Thyroid gland (tissue), 4 donors: ENCODE measurements at places on chromosomes 1 and 21.

GRCh38 chr21:22903851-22904250, 1905.6 kb downstream of the NCAM2 start:
- DNase-seq: no peak

DNA sequence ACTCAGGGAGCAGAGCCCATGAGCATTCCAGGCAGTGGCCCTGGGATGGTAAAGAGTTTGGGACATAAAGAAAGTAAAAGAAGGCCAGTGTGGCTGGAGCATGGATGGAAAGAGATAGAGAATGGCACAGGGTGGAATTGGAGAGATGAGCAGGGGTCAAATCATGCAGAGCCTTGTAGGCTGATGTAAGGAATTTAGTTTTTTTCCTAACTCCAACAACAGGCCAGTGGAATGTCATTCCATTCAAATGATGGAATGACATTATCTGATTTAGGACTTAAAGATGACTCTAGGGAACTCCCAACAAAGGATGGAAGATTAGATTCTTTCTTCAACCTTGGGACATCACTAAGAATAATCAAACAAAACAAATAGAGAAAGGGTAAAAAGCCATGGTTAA, 12.8 kb upstream of the S100A2 start:
- DNase-seq: no peak

DNA sequence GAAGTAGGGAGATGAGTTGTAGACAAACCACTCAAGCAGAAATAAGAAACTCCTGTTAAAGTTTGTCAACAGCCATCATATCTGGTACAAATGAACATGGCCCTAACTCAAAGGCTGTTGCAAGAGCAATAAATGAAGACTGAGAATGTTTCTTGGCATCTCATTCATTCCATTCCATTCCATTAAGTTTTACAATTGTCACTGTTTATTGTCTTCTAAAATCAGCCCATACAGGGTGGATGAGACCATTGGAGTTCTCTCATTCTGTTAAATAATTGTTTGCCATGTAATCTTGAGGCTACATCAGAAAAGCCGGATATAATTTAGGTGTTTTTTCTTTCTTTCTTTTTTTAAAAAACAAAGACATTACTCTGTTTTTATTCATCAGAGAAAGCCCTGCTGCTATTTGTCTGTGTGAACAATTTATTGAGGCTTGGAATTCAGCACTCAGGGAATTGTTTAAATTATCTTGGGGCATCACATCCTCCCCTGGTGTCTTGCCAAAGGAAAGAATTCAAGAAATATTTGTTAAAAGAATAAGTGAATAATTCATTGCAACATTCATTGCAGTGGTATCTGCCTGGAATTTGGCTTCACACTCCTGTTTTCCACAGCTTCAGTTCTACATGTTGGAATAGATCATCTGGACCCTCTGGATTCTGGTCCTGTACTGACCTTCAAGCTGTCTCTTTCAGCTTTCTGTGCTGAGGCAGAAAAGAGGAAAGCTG, 604.5 kb downstream of the PLPP3 start:
- DNase-seq: no peak

GRCh38 chr1:119410961-119411360, 4.0 kb upstream of the HSD3B2 start:
- no peak for DNase-seq

GRCh38 chr1:38608202-38608864, 251.2 kb downstream of the RRAGC start:
- DNase-seq: peak; percentile 11

- DNase-seq: no peak
These were observed 228.4 kb upstream of the DMRTA2 start for GRCh38 chr1:50651476-50652263.

- no peak for DNase-seq
These were observed 13.0 kb downstream of the RCC1 start for GRCh38 chr1:28518745-28519341.

- no peak for DNase-seq
These were observed 37.1 kb downstream of the CCN1 start for GRCh38 chr1:85617633-85618100.

GRCh38 chr1:41862384-41863221, 56.1 kb downstream of the HIVEP3 start:
- no peak for DNase-seq

GRCh38 chr1:11456965-11457364, 22.0 kb upstream of the DISP3 start:
- no peak for DNase-seq

GRCh38 chr1:154155251-154155650, 378 bp upstream of the NUP210L start:
- DNase-seq: peak; percentile 56

DNA sequence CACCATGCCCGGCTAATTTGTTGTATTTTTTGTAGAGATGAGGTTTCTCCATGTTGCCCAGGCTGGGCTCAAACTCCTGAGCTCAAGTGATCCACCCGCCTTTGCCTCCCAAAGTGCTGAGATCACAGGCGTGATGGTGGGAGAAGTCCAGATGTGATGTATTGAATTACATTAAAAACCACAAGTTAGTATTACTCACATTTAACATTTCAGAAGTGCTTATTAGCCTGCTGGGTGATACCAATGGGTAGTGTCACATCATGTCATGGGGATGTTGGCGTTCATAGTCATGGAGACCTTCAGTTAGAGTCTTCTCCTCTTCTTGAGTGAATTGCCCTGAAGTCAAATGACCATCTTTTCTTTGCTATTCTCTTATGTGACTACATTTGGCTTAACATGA, 63.6 kb upstream of the VAMP3 start:
- no peak for DNase-seq

- no peak for DNase-seq
These were observed 12.2 kb upstream of the AXDND1 start for GRCh38 chr1:179353546-179353945.

DNA sequence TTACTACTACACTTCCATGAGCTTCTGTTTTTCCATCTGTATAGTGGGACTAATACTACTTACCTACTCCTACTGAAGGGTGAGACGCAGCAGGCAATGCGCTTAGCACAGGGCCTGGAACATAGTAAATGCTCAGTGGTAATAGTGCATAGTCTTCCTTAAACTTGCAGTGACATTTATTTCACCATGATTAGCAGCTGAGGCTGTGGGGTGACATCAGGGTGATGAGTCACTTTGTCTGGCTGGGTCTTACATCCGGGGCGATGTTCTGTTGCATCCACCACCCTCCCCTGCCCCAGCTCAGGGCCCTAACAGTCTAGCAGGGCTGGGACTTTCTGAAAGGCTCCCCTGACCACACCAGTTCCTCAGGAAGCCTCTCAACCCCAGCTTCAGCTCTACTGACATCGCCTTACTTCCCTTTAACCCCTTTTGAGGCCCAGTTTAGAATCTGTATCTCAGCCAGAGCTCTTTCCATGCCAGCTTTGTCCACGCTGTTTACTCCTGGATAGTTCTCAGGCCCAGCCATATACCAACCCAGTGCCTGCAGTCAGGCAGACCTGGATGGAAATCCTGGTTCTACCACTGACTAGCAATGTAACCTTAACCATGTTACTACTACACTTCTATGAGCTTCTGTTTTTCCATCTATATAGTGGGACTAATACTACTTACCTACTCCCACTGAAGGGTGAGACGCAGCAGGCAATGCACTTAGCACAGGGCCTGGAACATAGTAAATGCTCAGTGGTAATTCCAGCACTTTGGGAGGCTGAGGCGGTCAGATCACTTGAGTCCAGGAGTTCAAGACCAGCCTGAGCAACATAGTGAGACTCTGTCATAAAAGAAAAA, 66.3 kb downstream of the CD58 start:
- peak; percentile 26 for DNase-seq

GRCh38 chr1:193694741-193695140, 508.3 kb upstream of the B3GALT2 start:
- no peak for DNase-seq

- DNase-seq: no peak
These were observed 1.4 kb upstream of the PAFAH2 start for GRCh38 chr1:25999041-25999800.

DNA sequence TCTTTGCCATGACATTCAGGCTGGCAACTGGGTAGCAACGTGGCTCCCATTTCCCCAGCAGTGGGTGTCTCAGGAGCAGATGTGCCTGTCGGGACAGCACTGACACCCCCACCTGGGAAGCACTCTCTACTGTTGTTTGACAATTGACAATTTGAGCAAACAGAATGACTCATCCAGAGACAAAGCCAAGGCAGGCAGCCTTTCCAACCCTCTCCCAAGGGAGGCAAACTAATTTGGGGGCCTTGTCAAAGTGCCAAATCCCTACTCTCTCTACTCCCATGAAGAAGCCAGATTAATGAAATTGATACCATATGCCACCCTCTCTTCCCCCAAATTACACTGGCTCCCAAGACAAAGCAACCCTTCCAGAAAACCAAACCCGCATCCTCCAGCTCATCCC, 65.6 kb downstream of the GRIK3 start:
- DNase-seq: no peak

DNA sequence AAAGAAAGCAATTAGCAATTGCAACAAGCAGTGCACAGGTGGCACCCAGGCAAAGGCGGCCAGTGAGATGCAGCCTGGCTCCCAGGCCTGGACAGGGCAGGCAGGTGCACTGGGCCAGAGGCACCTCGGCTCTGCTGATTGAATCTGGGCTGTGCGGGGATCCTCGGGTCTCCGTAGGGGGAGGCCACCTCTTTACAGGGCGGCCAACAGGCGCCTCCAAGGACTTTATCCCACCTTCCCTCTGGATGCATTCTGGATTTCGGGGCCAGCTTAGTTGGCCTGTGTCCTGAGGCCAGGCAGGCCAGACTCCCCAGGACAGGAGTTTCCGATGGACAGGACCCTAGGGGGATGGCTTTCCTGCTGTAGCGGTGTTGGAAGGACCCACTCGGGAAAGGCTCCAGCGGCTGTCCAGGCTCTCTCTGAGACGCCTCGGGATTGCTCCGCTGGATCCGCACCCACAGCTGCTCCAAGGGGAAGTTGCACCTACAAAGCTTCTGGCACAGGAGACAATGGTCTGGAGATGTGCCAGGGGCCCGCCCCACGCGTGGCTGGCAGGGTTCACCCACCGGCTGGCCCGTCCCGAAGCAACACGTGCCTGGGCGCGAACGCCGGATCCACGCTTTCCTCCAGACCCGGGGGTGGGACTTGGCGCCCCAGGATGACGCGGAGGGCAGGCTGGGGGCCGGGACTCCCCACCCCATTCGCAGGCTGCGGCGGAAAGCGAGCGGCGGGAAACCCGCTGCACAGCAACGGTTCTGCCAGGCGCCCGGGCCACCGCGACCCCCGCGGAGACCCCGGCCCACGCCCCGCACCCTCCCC, 810 bp downstream of the SLC19A1 start:
- peak; percentile 56 for DNase-seq

DNA sequence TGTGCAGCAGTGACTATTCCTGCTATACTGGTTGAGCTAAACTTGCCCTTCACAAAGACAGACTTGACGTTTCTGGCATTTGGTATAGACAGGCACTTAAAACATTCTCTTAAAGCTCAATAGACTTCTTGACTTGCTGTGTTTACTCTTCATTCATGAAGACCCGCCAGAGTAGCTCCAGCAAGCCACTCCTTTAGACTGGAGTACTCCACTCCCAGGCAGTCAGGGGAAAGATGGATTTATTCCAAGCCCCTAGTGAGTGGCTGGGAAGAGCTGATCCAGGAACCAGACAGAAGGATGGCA, 70.7 kb downstream of the EVA1C start:
- DNase-seq: peak; percentile 66

DNA sequence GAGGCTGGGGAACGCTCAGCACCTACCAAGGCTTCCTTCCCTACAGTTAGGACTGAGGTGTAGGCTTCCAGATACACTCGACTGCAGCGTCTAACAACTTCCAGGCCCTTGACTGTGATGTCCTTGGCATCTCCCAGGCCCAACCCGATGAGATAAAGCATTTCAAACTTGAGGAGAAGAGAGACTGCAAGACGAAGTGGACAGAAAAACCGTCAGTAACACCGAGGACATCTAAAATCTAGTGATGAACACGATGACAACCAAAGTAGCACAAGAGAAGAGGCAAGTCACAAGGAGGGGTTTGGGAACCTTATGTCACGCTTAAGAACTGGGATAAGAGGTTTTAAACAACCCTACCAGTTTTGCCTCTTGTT, 314 bp downstream of the DPH5 start:
- peak; percentile 7 for DNase-seq

DNA sequence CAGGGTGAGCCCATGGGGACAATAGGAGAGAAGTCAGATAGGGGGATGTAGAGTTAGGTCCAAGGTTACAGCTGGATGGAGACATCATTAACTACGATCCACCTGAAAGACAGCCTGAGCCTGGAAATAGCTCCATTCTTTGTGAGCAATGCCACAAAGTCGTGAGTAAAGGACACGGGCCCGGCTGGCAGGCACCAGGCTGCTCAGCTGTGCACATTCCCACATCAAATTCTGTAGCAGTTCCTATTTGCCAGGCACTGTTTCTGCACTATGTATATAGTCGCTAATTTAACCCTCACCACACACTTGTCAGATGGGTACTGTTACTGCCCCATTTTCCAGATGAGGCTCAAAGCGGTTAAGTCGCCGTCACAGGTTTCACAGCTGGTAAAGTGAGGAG, 338.0 kb upstream of the KAZN start:
- no peak for DNase-seq

DNA sequence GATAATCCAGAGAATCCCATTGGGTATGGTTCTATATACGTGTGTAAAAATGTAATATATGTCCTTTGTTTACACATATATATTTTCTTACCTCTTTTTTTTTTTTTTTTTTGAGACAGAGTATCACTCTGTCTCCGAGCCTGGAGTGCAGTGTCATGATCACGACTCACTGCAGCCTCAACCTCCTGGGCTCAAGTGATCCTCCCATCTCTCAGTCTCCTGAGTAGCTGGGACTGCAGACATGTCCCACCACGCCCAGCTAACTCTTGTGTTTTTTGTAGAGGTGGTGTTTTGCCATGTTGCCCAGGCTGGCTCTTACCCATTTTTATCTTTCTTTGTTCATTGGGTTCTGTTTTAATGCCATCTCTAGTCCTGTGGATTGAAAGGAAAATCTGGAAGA, 59.5 kb downstream of the ZBTB17 start:
- DNase-seq: no peak

GRCh38 chr1:92749024-92749634, 35.8 kb downstream of the EVI5 start:
- DNase-seq: peak; percentile 20

DNA sequence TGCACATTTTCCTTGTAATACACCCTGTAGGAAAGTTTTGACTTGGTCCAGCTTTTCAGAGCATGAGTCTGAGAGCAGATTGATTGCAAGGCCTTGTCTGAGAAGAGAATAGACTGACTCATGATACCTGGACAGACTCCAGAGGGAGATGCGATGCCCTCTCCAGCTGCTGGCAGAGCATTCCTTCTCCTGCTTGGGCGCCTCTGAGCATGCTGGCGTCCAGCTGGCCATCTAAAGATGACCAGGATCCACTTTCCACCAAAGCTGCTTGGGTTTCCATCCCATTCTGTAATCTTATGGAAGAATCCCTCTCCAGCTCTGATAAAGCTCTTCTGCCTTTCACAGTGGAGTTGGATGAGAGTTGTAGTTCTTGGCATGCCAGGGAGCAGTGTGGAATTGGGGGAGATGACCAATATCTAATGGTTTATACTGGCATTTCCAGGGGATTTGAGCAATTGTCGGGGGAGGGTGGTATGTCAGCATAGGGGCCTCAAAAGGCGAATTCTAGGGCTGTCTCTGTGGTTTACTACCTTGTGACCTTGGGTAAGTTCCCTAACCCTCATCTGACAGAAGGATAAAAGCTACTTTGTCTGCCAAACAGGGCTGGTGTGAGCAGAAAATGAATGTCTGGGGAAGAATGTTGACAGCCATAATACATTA, 19.5 kb downstream of the SZRD1 start:
- peak; percentile 85 for DNase-seq

GRCh38 chr1:244196571-244197285, 145.6 kb downstream of the ZBTB18 start:
- no peak for DNase-seq

GRCh38 chr1:235552146-235552716, 48.0 kb upstream of the B3GALNT2 start:
- peak; percentile 91 for DNase-seq
